ENCODE measurements at places on chromosomes 1 and 21. TPM values are rescaled to one million over a fixed set of nuclear protein-coding genes. Genes with fewer than 3 reads are reported as not detected.

Gene RIPPLY3
- 0.71 TPM for total RNA-seq

Gene GREM2
- 0.08 TPM for total RNA-seq

Gene ACKR1
- not detected for total RNA-seq

Gene SMG7
- 36.1 TPM for total RNA-seq

Gene OR2W3
- not detected for total RNA-seq

Gene TSPAN2
- 1.4 TPM for total RNA-seq

Gene ZNF697
- total RNA-seq, result 1.8 TPM

Gene SLAMF1
- total RNA-seq, result not detected

Gene CD1E
- total RNA-seq, result not detected

Gene TNNI3K
- total RNA-seq, result not detected

Gene NPHP4
- 5.5 TPM for total RNA-seq

Gene LHX8
- total RNA-seq, result 1.2 TPM

Gene SH2D2A
- 5.0 TPM for total RNA-seq

Gene OR2L2
- not detected for total RNA-seq

Gene RGS5
- 1.2 TPM for total RNA-seq

Gene WLS
- 21.0 TPM for total RNA-seq

Gene SLC35F3
- 5.4 TPM for total RNA-seq

Gene S100A9
- total RNA-seq, result 1.1 TPM

Gene SEC16B
- 0.79 TPM for total RNA-seq

Gene RGSL1
- not detected for total RNA-seq

Gene TNFRSF18
- total RNA-seq, result 0.35 TPM

Gene ARHGAP29
- total RNA-seq, result 15.4 TPM

Gene PIK3R3
- total RNA-seq, result 1.1 TPM

Gene OR2G6
- total RNA-seq, result not detected

Gene BLACAT1
- not detected for total RNA-seq

Gene HTR6
- total RNA-seq, result 0.18 TPM

Gene SAMD11
- 23.8 TPM for total RNA-seq

Gene NUF2
- total RNA-seq, result 22.4 TPM

Gene FMO3
- total RNA-seq, result not detected

Gene OR2T11
- not detected for total RNA-seq

Gene ERICH3
- not detected for total RNA-seq

Gene SPRR3
- total RNA-seq, result not detected

Gene PEAR1
- total RNA-seq, result 12.1 TPM

Gene PLA2G2D
- not detected for total RNA-seq

Gene PRMT6
- total RNA-seq, result not detected

Gene ALPL
- 0.14 TPM for total RNA-seq

Gene TNFAIP8L2
- total RNA-seq, result not detected

Gene ANKRD35
- not detected for total RNA-seq

Gene CRP
- total RNA-seq, result not detected

Gene HEYL
- 3.5 TPM for total RNA-seq

Gene CFHR2
- not detected for total RNA-seq

Gene LCE2C
- total RNA-seq, result not detected

Gene VWA1
- total RNA-seq, result 5.3 TPM

All from A549 treated with ZK216348 at 1 μM for 4 hours (cell line).